ENCODE measurements at places on chromosomes 5 and 9.
A peak's percentile ranks its signal among the peaks of the same experiment; 100 is the strongest.

GRCh38 chr9:129140397-129141065 is 29.3 kb downstream of the PTPA start:
- DNase-seq = peak; percentile 57

GRCh38 chr9:27059907-27060306 is 49.1 kb upstream of the TEK start:
- no peak for DNase-seq

DNA sequence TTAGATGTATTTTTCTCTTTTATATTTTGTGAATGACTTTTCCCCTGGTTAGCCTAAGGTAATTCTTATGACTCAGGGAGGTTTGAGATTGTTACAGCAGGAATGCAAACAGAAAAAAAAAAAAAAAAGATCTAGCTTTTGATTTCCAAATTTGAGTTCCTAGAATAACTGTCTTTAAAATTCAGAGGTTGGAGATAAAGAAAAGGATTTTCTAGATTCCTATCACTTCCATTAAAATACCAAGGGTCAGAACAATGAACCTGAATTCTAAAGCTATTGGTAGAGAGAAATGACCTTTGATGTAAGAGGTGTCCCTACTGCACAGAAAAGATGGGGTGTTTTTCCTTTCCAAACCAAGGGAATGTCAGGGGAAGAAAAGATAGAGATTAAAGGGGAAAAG is 262.5 kb downstream of the DOCK8 start:
- no peak for DNase-seq

GRCh38 chr5:149038336-149039080 is 24.4 kb downstream of the SH3TC2 start:
- DNase-seq = no peak

- no peak for DNase-seq
Measured at GRCh38 chr5:140322751-140323731, 20.1 kb upstream of the PFDN1 start.

GRCh38 chr5:169861934-169862333 is 118.4 kb downstream of the INSYN2B start:
- DNase-seq = no peak
